ENCODE measurements at places on chromosomes 1 and 21.

GRCh38 chr21:45981151-45982091, at the start of gene COL6A1:
COL6A1 (plus strand) TSS chr21:45981770; CDS start chr21:45981851, 81 bp downstream.
- peak; percentile 74 for DNase-seq

DNA sequence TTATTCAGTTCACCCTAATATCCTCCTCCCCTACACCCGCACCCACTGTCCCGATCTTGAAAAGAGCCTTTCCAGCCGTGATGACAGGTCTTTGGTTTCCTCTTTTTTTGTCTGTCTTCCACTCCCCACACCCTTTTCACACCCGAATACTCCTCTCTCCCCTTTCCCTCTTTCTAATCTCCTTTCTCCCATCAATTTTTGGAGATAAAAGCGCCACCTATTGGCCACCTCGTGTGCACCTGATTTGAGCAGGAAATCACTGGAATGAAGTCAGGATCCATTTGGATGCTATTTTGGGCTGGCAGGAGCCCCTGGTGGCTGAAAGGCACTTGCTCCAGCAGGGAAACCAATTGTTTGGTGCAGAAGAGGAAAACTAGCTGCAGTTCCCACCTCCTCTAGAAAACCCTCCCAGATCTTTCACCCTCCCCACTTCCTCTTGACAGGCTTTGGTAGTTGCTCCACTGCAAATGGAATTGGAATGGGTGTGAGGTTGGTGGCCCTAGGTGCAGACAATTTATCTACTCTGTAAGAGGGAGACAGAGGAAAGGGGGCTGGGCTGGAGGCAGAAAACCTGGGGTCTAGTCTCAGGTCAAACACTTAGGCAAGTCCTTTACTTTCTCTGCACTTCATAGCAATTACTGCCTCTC, 8.4 kb downstream of the FOXE3 start:
- no peak for DNase-seq

DNA sequence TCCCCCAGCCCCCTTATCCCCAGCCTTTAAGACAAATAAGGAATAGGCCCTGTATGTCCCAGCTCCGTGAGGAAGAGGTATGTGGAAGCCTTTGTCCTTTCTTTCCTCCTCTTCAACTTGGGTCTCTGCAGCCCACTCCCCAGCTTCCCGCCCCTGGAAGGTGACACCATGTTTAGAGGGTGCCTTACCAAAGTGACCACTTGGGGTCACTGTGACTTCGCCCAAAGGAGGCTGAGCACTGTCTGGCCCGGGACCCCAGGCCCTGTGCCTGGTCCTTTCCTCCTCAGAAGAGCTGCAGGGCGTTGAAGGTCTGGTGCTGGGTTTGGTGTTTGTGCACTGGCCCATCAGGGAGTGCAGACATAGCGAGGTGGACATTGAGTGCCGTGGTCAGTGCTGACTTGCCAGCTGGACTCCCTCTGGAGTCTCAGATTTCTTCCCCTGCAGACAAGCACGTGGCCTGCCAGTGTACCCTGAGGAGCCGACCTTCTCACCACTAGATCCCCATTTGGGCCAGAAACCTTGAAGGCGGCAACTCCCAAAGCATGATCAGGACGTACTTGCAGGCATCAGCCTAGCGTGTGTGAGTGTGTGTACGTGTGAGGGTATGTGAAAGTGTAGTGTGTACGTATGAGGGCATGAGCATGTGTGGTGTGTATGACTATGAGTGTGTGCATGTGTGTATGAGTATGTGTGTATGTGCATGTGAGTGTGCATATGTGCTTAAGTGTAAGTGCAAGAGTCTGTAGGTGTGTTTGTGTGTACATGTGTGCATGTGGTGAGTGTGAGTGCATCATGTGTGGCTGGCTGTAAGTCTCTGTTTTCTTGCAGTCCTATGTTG, 181.4 kb upstream of the KIAA0040 start:
- no peak for DNase-seq

DNA sequence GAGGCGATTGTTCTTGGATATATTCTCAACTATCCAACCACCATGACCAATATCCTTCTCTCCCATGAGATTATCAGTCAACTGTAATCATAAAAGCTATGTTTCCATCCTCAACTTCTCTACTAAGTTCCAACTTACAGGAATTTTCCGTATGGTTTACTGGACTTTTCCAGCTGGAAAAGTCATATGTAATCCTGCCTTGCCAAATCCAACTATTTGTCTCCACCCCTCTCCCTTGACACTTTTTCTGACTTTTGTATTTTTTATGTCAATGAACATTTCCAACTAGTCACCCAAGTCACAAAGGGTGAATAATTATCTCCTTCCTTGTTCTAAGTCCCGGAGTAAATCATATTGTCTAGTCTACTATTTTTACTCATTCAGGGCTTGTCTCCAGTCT, 293.1 kb downstream of the USP25 start:
- no peak for DNase-seq

DNA sequence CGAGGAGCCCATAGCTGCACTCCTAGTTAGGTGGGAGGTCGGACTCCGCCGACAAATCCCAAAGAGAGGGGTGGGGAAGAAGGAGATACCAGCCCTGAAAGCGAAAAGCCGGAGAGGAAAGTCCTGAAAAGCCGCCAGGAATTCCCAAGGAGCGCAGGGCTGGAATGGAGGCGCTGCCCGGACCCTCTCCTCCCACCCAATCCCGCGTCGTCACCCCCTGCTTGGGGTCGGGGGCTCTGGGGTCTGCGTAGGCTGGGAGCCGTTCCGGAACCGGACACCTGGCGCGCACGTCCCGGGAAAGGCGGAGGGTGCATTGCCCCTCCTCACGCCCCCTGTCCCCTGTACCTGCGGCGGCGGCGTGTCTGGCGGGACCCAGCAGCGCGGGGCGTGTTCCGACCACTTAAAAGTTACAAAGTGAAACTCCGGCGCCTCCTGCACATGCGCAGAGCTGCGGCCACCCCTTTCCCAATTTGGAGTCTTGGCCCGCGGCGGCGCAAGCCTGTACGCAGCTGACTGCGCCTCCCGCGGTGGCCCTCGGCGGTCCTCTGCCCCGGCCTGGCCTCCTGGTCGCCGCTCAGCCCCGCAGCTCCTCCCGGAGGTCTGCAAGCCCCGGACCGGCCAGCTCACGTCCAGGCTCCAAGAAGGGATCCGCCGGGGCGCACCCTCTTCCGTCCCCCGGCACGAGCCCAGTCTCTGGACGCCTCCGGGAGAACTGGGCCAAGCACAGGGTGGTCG, at the start of gene TMEM63A:
TMEM63A (minus strand) TSS at position 422 of the 735 bp plus-strand sequence. CDS start 4,800 bp downstream, outside the sequence.
- peak; percentile 69 for DNase-seq

DNA sequence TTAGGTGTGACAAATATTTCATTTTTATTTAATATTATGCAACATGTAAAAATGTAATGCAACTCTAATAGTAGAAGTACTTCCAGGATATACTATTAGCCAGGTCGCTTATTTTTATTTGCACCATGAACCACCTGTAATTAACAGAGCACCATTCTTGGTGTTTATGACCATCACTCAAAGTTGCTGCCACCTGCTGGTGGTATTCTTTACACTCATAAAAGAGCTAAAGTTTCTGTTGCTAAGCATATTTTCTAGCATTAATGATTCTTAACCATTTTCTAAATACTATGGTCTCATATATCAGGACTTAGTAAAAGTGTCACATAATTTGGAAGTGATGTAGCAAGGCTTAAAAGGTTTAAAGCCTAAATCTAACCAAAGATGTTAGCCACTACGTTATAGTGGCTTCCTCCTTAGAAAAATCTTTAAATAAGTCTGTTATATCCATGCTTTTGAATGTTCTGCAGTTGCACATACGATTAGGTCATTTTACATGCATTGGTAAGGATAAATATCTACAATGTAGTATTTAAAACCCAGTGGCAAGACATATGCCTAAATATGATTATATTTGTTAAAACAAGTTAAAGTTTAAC, 244.5 kb downstream of the NEGR1 start:
- DNase-seq, result no peak

DNA sequence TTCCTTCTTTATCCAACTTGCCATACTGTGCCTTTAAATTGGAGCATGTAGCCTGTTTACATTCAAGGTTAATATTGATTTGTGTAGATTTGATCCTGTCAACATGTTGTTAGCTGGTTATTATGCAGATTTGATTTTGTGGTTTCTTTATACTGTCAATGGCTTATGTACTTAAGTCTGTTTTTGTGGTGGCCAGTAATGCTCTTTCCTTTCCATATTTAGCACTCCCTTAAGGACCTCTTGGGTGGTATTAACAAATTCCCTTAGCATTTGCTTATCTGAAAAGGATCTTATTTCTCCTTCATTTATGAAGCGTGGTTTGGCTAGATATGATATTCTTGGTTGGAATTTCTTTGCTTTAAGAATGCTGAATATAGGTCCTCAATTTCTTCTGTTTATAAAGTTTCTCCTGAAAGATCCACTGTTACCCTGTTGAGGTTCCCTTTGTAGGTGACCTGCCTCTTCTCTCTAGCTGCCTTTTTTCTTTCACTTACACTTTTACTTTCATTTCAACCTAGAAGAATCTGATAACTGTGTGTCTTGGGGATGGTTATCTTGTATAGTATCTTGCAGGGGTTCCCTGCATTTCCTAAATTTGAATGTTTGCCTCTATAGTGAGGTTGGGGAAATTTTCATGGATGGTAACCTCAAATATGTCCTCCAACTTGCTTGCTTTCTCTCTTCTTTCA, 86.9 kb upstream of the NEGR1 start:
- DNase-seq, result no peak

DNA sequence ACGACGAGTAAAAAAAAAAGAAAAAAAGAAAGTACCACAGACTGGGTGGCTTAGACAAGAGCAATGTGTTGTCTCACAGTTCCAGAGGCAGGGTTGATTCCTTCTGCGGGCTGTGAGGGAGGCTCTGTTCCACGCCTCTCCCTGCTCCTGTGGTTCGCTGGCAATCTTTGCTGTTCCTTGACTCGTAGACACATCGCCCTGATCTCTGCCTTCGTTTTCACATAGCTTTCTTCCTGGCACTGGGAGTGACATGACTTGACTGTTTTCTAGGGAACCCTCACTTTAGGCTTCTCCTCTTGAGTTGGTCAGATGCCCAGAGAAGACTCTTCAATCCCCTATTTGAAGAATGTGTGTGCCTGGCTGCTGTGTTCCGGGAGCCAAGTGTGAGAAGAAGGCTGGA, 133.6 kb downstream of the TM2D1 start:
- no peak for DNase-seq

DNA sequence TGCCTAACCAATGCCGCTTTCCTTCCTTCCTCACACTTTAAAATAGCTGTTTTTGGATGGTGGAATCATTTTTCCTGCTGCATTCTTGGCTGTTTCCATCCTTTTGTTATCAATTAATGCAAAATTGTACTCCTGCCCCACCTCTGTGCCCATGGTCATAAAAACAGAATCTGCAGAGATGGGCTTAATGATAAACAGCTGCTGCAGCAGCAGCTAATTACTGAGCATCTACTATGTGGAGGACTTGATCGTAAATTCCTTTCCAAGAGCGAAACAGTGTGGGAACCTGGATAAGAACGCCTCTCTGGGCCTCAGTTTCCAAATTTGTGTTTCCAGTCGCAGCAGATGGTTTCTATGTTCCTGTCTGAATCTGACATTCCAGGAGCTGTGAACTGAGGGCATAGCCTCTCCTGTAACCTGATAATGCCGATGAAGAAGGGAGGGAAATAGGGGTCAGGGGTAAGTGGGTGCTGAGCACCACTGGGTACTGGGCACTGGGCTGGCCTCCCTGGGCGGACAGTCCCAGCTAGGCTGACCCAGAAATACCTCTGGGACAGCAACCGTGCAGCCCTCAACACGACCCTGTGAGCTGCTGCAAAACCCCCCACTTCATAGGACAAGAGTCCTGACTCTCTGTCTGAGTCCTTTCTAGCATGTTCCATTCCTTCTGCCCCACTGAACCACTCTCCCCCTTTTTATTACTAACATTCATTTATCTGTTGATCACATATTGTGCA, 121.7 kb downstream of the DMRTB1 start:
- DNase-seq, result peak; percentile 10

DNA sequence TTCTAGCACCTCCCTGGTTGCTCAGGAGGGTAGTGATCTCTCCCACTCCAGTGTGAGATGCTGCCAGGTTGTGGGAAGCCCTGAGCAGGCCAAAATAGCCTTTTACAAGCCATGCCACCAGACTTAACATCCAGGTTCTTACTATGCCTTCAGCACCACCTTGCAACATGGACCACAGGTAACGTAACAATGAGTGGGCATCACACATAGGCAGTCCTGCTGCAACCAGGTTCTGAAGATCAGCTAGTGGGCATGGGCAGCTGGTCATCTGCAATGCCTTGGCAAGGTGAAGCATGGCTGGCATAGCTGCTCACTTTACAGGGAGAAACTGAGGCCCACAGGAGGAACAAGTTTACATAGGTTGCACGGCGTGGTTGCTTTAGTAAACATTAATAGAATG, 40.7 kb downstream of the DHCR24 start:
- no peak for DNase-seq

DNA sequence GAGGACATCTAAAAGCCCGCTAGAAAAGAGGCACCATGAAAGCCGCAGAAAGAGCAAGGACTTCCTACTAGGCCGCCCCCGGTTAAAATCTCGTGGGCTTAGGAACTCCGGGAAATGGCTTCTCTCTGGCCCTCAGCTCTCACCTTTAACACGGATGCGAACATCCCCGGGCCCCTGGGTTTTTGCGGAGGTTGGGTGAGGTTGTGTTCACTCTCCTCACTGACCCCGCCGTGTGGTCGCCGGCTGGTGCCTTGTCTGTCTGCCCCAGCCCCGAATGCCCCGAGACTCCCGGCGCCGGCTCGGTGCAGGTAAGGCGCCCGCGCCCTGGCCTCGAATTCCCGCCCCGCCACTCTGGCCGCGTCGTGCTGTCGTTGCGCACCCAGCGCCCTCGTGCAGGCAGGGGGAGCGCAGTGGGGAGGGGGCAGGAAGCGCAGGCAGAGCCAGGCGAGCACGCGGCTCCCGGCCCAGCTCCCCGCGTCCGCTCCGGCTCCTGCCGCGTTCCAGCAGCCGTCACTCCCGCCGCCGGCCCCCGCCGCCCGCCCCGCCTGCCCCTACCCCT, at the start of gene SHISAL2A:
SHISAL2A (plus strand) TSS at position 437 of the 559 bp plus-strand sequence. CDS start 326 bp downstream, outside the sequence.
- DNase-seq, result peak; percentile 57

GRCh38 chr1:97412166-97412565, 508.7 kb downstream of the DPYD start:
- no peak for DNase-seq

DNA sequence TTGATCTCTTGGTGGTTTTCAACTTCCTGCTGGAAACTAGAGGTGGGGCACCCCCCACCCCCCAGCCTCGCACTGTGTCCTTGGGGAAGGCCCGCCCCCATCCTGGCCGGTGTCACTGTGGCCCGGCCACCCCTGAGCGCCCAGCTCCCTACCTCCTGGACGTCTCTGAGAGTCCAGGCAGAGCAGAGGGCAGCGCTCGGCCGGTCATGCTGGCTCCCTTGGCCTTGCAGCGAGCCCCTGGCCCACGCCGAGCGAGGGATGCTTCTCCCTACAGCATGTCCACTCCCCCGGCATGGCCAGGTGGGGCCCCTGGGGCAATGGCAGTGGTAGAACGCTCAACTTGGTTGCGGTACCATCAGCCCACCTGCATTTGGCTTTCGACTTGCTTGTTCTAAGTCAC, 28.7 kb upstream of the TRAPPC10 start:
- DNase-seq, result no peak

- no peak for DNase-seq
These were observed 51.1 kb downstream of the KCNH1 start for GRCh38 chr1:211082824-211083223.

GRCh38 chr1:159915571-159916241, 9.6 kb downstream of the TAGLN2 start:
- no peak for DNase-seq

GRCh38 chr1:53450225-53450624, 9.0 kb upstream of the DMRTB1 start:
- no peak for DNase-seq

GRCh38 chr1:7097938-7098592, 312.8 kb downstream of the CAMTA1 start:
- DNase-seq, result no peak

- DNase-seq, result no peak
These were observed 94.6 kb upstream of the SLC44A3 start for GRCh38 chr1:94725566-94725965.

- no peak for DNase-seq
These were observed 31.3 kb downstream of the NCMAP start for GRCh38 chr1:24586970-24587820.

Data from RWPE2 (cell line).